ENCODE measurements at places on chromosomes 7 and 10. TPM values are rescaled to one million over a fixed set of nuclear protein-coding genes. Genes with fewer than 3 reads are reported as not detected.

CPXM2 gene
- total RNA-seq, result not detected

DNA sequence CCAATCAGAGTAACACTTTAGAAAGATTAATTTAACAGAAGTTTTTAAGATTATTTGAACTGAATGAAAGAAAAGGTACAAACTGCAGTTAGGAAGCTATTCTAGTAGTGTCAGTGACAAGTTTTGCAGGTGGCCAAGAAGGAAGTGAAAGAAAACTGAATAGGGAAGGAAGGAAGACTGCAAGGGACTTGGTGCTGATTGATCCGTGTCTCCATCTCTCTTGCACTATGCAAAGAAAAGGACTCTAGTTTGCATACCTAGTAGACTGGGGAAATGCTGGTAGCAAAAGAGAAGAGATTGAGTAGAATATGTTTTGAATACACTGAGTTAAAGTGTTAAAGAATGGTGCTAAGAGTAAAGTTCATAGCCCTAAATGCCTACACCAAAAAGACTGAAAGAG is 33.0 kb downstream of the OR6V1 start:
- DNase-seq, result no peak

OR2A12 gene
- total RNA-seq, result not detected

SLC13A1 gene
- not detected for total RNA-seq

GRCh38 chr7:121126801-121127534 is 138.5 kb downstream of the CPED1 start:
- DNase-seq, result no peak

DNA sequence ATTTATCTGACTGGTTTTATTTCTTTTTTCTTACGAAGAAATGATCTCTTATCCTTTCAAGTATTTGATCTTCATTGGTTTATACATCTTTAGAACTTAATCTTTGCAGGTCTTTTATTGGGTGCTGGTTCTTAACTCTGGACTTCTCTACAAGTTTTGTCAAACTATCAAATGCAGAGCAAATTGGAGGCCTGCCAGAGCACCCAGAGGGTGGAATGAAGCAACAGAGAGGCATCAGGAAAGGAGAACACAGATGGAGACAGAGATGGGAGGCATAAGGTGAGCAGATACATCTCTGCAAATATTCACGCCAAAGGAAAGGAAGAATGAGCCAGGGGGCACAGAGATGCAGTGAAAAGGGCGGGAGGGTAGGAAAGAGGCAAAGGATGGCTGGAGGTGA is 130.3 kb downstream of the PKD1L1 start:
- no peak for DNase-seq

DNA sequence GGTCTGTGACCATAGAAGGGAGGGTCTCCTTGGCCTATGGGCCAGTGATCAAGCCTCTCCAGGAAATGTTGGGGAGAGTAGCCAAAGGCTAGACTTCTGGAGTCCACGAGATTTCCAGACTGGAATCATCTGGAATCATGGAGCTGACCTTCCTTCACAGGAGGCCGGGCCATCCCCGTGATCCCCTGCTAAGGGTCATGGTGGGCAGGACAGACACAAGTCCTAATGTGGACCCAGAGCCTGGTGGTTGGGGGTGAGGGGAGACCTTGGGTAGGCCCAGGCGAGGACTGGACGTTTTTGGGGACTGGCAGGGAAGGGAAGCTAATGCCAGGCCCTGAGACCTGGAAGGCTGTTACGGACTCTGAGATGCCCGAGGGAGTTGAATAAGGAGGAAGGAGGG is 9.8 kb upstream of the GRID1 start:
- no peak for DNase-seq

- no peak for DNase-seq
Observed at GRCh38 chr10:4125776-4126175, 340.8 kb upstream of the KLF6 start.

DNA sequence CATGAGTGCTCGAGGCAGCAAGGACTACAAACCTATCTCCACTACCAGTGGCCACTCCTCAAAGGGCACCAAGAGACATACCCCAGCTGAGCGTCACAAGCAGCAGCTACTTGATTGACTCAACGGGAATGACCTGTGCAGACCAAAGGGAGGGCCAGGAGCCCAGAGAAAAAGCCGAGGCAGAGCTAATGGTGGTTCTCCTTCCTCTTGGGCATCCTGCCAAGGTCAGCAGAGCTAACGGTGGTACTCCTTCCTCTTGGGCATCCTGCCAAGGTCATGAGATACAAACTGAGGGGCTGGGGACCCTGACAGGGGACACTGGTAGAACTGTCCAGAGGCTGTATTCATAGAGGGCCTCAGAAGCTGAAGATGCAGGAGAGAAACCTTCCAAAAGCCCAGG is 60.4 kb downstream of the FAM53B start:
- DNase-seq, result no peak

DNA sequence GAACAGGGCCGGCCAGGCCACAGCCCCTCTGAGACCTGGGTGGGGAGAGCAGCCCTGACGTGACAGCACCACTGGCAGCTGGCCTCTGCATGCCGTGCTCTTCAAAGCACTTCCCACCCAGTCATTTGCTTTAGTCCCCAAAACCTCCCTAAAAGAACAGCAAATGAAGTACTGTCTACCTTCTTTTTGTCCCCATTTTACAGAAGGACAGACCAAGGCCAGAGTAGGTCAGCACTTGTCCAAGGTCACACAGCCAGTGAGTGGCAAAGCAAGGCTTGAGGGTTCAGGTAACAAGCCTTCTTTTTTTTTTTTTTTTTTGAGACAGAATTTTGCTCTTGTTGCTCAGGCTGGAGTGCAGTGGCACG is 15.1 kb downstream of the ATP6V1F start:
- DNase-seq, result no peak

MUC3A gene
- not detected for total RNA-seq

DNA sequence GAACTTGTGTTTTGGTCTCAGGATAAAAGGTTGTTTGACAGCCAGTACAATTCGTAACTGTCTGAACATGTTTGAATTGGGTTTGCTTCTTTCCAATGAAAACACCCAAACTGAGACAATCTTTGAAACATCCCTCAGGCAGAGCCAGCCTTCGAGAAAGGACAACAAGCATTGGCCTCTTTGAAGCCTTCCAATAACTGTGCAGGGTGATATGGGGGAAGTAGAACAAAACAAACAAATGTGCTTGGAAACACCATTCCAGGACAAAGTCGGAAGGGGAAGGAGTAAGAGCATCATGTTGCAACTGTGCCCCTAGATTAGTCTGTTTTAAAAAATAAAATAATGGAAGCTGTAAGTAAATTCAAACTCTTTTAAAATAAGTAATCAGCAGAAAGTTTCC is 39.5 kb downstream of the IL2RA start:
- DNase-seq, result no peak

CRYGN gene
- 0.99 TPM for total RNA-seq

MSMB gene
- not detected for total RNA-seq

- DNase-seq, result no peak
Observed at GRCh38 chr10:48210966-48211365, 63.5 kb downstream of the FRMPD2 start.

ANKRD61 gene
- not detected for total RNA-seq

FGL2 gene
- total RNA-seq, result 5.1 TPM

PAX2 gene
- total RNA-seq, result not detected

GPR15LG gene
- not detected for total RNA-seq

DNA sequence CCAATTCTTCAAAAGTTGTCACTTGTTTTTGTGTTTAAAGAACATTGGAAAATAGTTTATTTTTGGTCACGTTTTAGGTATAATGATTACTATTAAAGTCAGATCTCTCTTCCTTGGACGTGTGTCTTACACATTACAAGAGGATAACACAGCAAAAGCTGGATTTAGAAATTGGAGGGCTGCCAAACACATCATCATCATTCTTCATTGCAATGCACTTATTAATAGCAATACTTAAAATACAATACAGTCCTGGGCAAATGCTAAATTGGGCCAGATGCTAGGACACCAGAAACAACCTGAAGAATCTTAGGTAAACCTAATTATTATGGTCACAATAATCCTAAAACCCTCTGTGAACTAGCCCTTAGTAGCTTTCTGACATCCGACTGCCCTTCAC is 303.6 kb downstream of the DGKB start:
- DNase-seq, result no peak

PNLIPRP1 gene
- not detected for total RNA-seq

DNA sequence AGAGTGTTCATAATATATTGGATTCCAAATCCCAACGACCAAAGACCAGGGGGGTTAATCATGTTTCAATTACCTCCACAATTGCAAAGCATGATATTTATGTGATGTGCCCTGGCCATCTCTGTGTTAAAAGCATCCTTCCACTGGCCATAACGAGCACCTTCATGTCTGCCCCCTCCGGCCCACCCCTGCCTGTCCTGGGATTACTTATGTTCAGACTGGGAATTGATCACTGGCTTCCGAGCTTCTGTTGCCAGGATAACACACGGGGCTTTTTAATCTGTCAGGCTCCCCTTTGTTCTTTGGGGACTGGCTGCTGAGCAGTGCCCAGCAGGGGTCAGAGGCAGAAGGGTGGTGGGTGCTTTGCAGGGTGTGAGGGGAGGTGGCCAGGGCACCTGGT is 13.7 kb upstream of the CHST15 start:
- DNase-seq, result no peak

GRCh38 chr7:23055582-23056178 is 41.8 kb upstream of the HYCC1 start:
- DNase-seq, result peak; percentile 40

DNA sequence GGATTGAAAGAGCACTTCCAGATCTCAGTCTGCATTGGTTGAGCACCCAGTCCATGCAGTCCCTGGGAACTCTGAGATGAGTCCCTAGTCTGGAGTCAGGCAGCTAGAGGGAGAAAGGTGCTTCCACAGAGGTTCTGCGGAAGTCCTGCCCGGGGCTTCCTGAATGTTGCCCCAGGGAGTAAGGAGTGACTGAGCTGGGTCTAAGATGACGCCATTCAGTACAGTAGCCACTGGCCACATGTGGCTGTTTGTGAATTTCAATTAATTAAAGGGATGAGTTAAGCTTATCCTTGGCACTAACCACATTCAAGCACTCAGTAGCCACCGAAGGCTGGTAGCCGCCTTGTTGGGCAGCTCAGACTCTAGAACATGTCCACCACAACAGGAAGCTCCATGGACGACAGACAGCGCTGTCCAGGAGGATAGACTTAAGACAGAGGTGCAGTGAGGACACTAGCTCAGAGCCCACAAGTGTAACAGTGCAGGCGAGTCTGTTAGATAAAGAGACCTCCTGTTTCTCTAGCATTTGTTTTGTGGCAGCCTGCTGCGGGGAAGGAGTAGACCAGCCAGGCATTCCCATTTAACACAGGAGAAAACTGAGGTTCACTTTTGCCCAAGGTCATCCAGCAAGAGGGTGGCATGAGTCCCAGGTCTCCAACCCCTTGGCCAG is 101.6 kb upstream of the PPIF start:
- no peak for DNase-seq

- no peak for DNase-seq
Observed at GRCh38 chr7:42494736-42495135, 257.7 kb upstream of the GLI3 start.

- DNase-seq, result no peak
Observed at GRCh38 chr10:109328001-109328400, 595.3 kb downstream of the XPNPEP1 start.

DNA sequence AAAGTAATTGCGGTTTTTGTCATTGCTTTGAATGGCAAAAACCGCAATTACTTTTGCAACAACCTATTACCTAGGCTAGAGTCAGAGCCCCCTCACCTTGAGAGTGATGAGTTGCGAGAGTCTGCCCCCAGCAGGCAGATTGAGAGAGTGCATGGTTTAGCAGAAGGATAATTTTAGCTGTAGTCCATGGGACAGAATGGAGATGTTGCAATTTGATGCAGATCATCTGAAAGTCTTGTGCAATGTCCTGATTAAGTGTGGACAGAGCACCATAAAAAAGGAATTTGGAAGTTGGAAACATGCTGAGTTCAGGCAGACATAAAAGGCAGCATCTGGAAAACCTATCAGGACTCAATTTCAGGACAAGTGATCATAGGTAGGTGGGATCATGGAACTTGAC is 48.7 kb downstream of the GPR141 start:
- DNase-seq, result no peak

ASAH2B gene
- 1.3 TPM for total RNA-seq

DNA sequence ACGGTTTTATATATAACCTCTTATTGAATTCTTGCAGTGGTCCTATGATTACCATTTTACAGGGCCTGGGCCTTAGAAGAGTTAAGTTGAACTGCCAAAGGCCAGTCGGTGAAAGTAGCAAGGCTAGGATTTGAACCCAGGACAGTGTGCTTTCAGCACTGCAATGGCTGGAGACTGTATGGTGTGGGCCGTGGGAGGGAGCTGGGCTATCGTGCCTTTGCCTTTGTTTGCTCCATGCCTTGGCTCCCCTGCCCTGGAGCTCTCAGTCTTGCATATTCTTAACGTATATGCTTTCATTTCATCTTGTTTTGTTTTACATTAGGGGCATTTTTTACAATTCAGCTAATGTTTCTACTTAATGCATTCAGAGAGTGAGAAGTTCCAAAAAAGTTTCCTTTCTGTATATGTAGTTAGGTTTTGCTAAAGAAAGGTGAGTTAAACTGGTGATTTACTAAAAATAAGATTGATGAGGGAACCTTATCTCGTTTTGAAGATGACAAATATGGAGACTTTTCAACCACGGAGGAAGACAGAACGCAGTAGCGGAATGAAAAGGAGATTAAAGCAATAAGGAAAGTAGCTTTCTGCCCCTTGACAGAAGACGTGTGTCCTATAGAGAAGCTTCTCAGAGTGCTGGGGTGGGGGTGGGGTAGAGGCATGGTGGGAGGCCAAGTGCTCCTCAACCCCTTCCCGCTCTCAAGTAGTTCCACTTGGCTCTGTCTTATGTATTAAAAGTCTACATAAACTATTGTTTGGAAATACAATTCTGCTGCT is 82.5 kb downstream of the RTKN2 start:
- no peak for DNase-seq

SEM1 gene
- 24.9 TPM for total RNA-seq

GIMAP4 gene
- 113 TPM for total RNA-seq

FAM25A gene
- not detected for total RNA-seq

DNA sequence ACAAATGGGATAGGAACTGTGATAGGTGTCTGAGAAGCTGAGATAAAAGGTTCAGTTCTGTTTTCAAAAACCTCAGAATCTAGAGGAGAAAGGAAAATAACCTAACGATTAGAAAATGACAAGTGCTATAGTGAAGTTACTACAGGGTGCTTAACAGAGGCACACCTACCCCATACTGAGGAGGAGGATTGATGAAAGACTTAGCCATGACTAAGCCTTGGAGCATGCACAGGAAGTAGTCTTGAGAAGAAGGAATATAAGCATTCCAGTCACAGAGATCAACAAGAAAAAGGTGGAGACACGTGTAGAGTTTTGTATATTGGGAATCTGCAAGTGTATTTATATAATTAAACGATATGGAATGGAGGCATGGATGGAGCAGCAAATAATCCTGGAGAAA is 1225.5 kb upstream of the CELF2 start:
- DNase-seq, result no peak

CDNF gene
- total RNA-seq, result 0.62 TPM

DNA sequence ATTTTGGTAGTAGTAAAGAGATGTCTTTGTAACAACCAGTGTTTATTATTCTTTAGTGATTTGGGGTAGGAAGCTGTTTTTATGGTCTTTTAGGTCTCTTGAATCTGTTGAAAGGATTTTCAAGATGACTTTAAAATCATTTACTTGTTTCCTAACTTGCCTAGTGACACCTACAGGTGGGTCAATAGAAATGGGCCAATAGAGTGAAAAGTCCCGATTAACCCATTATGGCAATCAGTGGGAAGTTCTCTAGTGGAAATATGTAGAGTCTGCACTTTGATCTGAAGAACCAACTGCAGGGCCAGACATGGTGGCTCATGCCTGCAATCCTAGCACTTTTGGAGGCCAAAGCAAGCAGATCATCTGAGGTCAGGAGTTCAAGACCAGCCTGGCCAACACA is 374.7 kb upstream of the BMPER start:
- no peak for DNase-seq
